Stimulated activated CD8-positive, alpha-beta memory T cell treated with anti-CD3 and anti-CD28 coated beads, Interleukin-7, amount 100 ng/mL, for 1 hour (primary cell): ENCODE measurements at places on chromosomes 1 and 21.

DNA sequence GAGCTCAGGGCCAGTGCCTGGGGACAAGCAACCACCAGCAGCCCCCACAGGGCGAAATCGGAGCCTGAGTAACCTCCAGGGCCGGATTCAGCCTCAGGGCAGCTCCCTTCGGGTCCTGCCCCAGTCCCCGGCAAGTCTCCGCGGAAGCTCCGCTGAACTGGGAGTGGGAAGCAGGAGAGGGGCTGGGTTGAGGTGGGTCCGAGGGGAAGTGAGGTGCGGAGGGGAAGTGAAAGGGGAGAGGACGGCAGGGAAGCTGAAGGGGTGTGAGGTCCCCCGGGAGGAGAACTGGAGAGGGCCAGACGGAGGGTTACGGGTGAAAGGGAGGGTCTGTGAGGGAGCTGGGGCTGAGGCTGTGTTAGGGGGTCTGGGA is 560 bp downstream of the PADI2 start:
- DNase-seq, result no peak

- DNase-seq, result no peak
Measured at GRCh38 chr1:225277445-225277844, 150.4 kb downstream of the LBR start.

- no peak for DNase-seq
Measured at GRCh38 chr1:220828950-220829586, 42.4 kb downstream of the MTARC1 start.

DNA sequence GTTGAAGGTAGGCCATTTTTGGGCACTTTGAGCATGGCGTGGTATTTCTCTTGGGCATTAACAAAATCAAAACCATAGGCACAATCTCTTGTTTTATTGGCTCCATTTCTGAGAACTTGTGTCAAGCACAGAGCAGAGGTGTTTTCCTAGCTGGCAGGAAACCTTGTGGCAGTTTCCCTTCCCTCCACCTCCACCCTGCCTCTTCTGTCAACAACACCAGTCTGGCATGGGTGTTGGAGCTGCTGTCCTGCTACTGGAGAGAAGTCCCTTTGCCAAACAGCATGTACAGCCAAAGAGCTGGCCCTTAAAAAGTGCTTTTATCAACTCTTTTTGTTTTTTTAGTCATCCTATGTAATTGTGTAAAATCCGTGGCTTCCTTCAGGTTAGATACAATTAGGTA is 16.0 kb downstream of the ATP1A1 start:
- DNase-seq, result no peak

- DNase-seq, result no peak
Measured at GRCh38 chr1:21618561-21619374, 50.4 kb downstream of the RAP1GAP start.

- no peak for DNase-seq
Measured at GRCh38 chr1:225253173-225253572, 174.7 kb downstream of the LBR start.

DNA sequence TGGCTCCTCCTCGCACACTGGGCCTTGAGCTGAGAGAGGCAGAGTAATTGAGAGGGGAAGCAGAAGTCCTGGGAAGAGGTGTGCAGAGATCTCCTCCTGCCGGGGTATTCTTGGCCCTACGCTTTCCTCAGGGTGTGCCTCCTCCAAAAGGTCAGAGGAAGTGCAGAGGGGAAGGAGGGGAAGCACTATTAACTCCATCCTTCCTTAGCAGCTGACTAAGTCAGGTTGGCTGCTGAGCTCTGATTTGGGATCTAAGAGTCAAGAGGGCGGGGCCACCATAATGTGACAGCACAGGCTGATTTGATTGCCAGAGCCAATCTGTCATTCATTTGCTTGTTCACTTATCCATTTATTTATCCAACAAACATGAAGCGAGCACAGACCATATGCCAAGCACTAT is 12.3 kb downstream of the ATP2B4 start:
- no peak for DNase-seq

- DNase-seq, result no peak
Measured at GRCh38 chr1:117567976-117568375, 37.9 kb upstream of the TENT5C start.

DNA sequence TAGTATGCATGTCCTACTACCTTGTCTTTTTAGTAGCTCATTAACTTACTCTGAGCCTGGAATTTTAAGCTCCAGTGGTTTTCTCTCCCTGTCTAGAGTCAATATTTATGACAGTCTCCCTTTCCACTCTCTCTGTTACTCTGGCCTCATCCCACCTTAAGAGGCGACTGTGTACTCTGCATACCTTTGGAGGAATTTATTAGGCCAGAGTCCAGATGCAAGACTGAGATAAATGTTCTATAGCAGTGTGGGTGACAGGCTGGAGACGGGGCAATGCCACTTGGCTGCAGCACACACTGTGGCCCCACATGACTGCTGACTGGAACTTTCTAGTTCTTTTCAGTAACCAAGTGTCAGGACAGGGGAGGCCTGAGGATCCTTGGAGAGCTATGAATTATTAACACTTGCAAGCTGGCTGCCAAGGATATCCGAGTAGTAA is 4.1 kb upstream of the PDZK1 start:
- DNase-seq, result no peak

DNA sequence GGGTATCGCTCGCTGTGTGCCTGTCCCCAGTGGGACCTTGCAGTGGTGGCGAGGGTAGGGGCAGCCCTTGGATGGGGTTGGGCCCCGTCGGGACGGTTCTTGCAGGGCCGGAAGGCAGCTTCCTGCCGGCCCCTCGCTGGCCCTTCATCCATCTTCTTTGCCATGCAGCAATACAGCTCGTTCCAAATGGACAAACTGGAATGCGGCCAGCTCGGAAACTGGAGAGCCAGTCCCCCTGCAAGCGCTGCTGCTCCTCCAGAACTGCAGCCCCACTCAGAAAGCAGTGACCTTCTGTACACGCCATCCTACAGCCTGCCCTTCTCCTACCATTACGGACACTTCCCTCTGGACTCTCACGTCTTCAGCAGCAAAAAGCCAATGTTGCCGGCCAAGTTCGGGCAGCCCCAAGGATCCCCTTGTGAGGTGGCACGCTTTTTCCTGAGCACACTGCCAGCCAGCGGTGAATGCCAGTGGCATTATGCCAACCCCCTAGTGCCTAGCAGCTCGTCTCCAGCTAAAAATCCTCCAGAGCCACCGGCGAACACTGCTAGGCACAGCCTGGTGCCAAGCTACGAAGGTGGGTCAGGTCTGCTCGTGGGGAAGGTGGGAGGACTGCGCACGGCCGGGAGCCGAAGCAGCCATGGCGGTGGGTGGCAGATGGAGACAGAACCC is 45.8 kb downstream of the SIM2 start:
- DNase-seq, result no peak

GRCh38 chr1:181676269-181676668 is 193.0 kb downstream of the CACNA1E start:
- no peak for DNase-seq

DNA sequence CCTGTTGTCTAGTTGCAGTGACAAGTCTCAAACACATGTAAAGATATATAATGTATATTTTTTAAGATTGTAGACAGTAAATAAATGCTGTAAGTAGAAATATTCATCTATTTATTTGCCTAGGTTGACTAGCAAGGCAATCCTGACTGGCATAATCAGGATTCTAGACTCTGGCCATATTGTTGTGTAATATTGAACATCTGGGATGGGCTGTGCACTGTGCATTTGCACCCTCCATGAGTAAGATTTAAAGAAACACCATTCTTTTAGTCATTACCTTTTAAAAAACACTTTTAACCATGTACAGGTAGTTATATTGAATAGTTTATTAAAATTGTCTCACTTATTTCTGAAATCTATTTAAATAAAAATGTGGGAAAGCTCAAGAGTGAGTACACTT is 32.4 kb downstream of the RASAL2 start:
- no peak for DNase-seq

DNA sequence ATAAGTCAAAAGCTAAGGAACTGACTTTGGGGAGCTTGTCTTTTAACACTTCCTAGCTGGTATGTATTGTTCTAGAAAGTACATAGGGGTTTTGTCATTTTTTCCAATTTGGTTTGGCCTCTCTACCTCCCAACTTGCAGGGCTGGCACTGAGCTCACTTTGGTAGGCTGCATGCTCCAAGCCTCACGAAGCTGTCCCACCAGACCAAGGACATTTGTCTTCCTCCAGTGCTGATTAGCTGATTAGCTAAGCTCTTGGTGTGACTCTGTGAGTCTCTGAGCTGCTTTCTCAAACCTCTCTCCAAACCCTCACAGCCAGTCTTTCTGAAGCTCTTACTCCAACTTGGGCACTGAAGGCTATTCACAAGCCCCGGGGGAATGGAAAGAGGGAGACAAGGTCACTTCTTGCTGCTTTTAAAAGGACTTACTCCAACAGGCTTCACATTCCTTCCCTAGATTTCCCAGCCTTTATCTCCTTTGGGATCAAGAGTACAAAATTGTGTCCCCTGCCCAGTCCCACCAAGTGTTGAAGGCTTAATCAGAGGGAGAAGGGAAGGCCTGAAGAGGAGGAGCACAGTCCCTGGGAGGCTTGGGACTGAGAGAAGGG is 893 bp upstream of the CFAP45 start:
- DNase-seq, result no peak

DNA sequence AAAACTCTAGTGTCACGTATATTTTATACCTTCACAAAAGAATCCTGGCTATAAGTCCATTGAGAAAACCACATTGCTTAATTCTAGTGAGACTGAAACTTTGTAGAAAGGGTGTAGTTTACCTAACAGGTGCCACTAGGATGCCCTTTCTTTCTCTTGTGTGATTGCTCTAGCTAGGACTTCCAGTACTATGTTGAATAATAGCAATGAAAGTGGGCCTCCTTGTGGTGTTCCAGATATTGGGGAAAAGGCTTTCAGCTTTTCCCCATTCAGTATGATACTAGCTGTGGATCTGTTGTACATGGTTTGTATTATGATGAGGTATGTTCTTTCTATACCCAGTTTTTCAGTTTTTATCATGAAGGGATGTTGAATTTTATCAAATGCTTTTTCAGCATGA is 39.7 kb upstream of the CHODL start:
- no peak for DNase-seq

DNA sequence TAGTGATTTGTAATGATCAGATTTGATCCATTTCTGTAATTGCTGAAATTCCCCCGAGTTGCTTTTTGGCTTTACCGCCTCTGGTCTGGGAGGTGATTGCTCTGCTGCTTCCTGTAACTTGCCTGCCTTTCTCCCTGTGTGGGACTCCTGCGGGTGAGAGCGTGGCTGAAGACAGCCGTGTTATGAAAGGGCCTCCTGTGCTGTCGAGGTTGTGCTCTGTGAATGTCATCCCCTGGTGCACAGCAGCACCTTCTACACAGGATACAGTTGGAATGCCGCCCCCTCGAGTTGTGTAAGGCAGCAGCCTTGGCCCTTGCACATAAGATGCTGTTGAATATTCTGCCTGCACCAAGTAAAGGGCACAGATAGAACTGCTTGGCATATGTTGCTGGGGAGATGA is 5.9 kb downstream of the SOD1 start:
- DNase-seq, result no peak

- no peak for DNase-seq
Measured at GRCh38 chr1:89943846-89944781, 50.8 kb upstream of the ZNF326 start.

- no peak for DNase-seq
Measured at GRCh38 chr1:175129182-175129581, 61.5 kb downstream of the TNN start.

GRCh38 chr1:8676072-8676471 is 141.4 kb downstream of the RERE start:
- no peak for DNase-seq

- no peak for DNase-seq
Measured at GRCh38 chr1:50103615-50104081, 5.1 kb upstream of the ELAVL4 start.

DNA sequence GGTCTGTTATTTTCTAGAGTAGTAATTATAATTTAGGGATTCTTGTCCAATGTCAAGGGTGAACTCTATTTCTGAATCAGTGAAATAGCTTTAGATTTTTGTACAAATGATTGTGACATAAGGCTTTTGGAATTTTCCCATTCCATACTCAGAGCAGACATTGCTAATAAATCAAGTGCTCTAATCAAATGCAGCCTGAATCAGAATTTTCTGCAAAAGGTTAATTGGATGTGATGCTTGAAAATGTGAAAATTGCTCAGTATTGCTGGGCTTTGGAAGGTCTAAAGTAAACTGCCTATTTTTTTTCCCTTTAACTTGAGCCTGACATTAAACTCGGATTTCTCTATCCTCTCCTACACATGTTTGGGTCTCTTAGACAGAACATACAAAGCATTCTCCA is 23.2 kb downstream of the SGIP1 start:
- DNase-seq, result no peak

- no peak for DNase-seq
Measured at GRCh38 chr21:43805275-43805800, 16.0 kb downstream of the RRP1 start.

DNA sequence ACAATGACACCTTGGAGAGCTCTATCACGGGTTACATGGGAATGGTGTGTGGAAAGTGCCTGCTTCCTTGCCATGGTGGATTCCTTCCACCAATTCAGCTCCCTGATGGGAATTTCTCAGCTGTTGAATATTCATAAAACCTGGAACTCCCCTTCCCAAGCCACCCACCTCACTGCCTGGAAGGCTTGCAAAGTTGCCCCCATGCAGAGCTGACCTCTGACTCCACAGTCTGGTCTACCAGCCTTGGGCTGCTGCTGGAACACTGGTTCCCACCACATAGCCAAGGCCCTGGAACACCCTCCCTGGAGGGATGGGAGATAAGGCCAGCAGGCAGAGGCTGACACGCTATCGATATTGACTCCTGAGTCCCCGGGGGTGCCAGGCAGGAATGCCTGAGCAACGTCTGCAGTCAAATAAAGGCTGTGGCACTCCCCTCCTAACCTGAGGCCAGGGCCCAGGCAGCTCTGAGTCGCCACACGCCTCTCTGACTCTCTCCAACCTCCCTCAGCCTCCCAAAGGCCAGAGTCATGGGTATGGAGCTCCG is 8.8 kb downstream of the CCDC24 start:
- no peak for DNase-seq

GRCh38 chr1:210689826-210690225 is 361.1 kb downstream of the HHAT start:
- no peak for DNase-seq

DNA sequence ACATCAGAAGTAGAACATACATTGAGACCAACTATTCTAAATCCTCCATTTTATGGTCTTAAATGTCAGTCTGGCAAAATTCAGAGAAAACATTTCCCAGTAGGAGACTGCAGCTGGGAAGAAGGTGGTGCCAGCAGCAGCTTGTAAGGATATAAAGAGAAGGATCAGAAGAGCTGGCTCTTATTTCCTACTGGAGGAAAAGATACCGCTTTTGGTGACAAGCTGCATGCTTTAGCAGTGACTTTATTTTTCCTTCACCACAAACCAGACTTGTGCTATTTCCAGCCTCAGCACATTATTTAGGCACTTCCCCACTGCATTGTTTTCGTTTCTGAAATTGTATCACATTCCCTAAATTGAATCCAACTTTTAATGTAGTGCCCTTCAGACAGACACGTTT is 28.4 kb downstream of the RNF11 start:
- DNase-seq, result no peak

DNA sequence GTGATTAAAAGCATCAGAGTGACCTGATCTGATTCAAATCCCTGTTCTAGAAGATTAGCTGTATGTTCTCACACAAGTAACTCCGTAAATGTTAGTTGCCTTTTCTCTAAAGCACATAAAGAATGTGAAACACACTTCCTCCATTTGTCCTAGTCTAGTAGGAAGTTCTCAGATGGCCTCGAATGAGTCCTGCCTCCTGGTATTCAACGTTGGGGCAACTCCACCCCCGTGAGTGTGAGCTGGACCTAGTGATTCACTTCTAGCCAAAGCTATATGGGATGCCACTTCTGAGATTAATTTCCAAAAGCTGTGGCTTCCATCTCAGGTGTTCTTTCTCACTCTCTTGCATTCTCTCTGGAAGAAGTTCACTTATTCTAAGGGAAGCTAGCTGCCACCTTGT is 267.6 kb downstream of the GPATCH2 start:
- DNase-seq, result no peak

GRCh38 chr1:231663211-231663792 is 36.7 kb downstream of the DISC1 start:
- DNase-seq, result no peak
